ENCODE measurements at places on chromosomes 13 and 19.

DNA sequence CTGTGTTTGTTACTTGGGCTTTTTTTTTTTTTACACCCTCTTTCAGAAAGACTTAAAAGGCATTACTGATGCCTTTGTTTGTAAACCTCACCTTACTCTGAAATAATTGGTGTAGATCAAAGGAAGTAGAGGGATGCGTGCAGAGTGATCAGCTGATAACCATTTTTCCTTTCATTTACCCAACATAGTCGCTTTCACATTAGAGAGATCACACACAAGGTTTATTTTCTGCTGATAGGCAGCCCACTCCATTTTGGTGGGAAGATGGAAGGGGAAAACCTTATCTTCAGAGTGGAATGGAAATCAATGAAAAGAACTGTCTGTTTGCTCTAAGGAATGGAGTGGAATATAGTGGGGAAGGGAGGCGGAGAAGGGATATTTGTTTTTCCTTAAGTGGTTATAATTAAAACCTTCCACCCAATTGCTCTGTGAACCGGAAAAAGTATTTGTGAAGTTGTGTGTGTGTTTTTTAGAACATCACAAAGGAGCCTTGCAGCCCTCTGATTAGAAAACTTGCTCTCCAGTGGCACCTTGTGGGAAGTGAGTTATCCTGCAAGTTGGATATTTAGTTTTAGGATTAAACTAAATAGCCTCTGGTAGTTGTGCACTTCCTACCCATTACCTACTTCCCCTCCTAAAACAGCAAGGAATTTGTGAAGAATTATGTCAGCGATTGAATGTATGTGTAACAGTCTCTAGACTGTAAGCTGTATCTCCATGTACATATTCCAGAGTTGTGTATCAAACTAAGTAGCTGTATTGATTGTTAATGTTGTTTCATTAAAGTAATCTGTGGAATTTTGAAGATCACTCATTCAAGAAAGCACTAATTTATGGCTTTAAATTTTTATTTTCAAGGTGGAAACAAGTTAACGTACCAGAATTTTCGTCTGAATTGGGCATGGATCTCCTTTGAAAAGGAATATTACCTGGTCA, 76.8 kb downstream of the FREM2 start:
- no peak for DNase-seq

- peak; percentile 10 for DNase-seq
Measured at GRCh38 chr13:46321494-46322225, 65.4 kb downstream of the RUBCNL start.

DNA sequence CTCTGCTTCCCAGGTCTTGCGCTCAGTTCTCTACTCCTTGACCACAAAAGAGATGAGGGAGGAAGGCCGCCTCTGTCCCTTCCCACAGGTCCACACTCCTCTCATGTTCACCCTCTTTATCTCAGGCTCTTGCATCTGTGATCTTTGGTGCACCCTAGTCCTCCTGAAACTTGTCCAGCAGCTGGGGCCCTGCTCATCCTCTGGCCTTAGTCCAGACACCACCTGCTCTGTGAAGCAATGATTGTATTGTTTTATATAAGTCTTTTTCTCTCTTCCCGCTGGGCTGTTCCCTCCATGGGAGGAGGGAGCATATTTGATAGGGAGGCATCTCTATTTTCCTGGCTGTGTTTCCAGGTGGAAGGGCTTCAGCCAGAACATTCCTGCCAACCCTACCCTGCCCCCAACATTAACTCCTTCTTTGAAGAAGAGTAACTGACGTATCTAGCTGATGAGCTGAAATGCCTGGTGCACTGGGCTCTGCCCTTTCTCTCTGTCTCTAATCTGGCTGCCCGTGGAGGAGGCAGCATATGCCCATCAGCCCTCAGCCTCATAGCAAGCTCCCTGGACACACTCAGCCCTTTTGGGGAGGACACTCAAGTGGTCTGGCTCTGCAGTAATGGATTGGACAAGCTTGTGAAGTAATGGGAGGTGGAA, 38.2 kb upstream of the SIAH3 start:
- DNase-seq, result no peak

GRCh38 chr13:34941436-34941834, 635 bp upstream of the NBEA start:
- DNase-seq, result no peak

DNA sequence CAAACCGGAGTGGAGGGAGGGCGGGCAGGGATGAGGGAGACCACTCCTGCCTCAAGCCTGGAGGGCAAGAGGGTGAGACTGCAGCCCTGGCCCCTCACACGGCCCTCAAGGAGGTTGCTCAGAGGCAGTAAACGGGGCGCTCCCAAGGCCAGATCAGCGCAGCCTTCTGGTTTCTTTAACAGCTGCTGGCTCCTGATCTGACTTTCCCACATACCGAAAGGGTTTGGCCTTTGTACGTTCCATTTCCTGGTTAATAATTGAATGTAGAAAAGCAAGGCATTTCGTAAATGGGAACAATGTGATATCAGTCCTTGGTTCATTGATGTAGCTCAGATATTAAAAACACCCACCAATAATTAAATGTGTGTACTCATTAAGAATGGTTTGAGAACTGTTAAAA, 71.5 kb downstream of the GGACT start:
- no peak for DNase-seq

Data from brain pericyte (primary cell).